ENCODE measurements at places on chromosomes 6 and 20.

- peak; percentile 61 for DNase-seq
Measured at GRCh38 chr6:90294989-90295853, 1.4 kb downstream of the BACH2 start.

GRCh38 chr6:14278446-14278845 is 160.9 kb downstream of the CD83 start:
- no peak for DNase-seq

GRCh38 chr20:47125758-47126591 is 230.5 kb downstream of the ZMYND8 start:
- no peak for DNase-seq

DNA sequence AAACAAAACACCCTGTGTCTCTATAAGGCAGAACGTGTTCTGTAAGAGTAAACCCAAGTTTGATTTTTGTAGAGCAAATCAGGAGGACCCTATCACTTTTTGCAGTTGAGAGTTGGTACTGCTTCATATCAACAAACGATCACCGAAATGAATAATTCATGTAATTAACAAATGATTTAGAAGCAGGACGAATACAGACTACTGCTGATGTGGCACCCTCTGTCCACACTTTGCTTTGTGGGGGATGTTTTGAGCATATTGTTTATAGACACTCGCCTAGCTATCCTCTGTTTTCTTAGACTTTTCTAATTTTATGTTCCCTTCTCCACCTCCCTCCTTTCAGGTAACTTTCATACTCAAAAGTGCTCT is 1.5 kb downstream of the CD2AP start:
- DNase-seq, result no peak

- peak; percentile 50 for DNase-seq
Measured at GRCh38 chr6:6758915-6759654, 170.6 kb downstream of the LY86 start.

DNA sequence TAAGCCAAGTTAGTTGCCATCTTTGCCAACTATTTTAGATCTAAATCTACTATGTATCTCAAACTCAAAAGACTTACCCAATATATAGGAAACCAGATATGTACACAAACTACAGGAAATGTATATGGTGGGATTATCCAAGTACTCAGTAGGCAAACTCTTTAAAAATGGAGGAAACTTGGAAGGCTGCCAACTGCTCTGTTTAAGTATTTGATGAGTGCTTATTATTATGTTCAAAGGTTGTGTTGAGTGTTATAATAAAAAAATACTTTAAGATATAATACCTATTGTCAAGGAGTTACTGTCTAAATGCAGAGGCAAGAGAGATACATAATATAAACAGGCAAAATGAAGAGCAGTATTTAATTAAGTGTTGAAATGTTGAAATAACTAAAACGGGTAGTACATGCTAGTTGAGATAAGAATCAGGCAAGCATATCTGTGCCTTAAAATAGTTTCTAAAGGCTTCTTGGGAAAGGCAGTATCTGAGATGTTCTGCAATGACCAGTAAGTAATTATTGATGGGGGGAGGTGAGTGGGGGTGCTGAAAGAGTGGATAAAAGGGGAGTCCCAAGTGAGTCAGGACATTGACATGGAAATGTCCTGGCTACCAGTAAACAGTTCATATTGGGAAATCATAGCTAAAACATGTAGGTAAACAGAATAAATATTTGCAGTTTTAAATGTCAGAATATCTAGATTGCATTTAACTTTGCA is 6.5 kb upstream of the DST start:
- no peak for DNase-seq

DNA sequence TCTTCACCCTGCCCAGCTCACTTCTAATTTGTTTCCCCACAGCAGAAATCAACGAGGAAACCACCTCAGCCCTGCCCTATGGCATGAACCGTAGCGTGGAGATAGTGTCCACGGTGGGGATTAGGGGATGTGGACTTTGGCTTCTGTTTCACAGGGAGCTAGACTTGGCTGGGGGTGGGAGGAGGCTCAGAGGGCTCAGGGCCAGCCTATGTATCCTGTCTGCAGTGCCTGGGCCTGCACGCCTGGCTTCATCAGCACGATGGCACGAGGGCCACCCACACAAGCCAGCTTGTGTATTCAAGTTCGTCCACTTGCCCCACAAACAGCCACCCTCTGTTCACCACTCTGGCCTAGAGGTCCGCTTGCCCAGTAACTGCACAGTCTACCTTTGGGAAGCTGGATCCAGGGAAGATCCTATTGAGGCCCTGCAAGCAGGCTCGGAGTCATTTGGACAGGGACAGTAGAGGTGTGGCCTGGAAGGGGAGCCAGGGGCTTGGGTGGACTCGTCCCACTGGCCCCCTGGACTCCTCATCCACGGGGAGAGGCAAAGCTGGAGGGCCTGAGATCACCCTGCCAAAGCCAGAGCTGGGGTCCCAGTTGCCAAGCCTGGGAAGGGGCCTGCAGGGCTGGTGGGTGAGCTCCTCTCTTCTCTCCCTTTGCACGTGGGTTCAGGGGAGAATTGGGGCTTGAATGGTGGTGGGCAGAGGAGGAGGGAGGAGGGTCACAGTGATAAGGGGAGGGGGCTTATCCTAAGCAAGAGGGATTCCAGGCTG is 38.0 kb upstream of the FAM83D start:
- no peak for DNase-seq

GRCh38 chr20:34085544-34086040 is 26.5 kb downstream of the EIF2S2 start:
- DNase-seq, result no peak

- DNase-seq, result no peak
Measured at GRCh38 chr6:14828201-14828611, 417.7 kb upstream of the JARID2 start.

- no peak for DNase-seq
Measured at GRCh38 chr20:23622839-23623343, 14.9 kb downstream of the CST3 start.

GRCh38 chr6:25750906-25751305 is 3.6 kb upstream of the SLC17A4 start:
- DNase-seq, result no peak

- DNase-seq, result no peak
Measured at GRCh38 chr6:81934936-81935335, 182.5 kb upstream of the TENT5A start.

- DNase-seq, result no peak
Measured at GRCh38 chr20:33893314-33893713, 82.2 kb downstream of the CHMP4B start.

- peak; percentile 17 for DNase-seq
Measured at GRCh38 chr6:113432521-113433334, 424.4 kb upstream of the MARCKS start.

GRCh38 chr6:13249817-13250216 is 78.5 kb downstream of the TBC1D7 start:
- no peak for DNase-seq

DNA sequence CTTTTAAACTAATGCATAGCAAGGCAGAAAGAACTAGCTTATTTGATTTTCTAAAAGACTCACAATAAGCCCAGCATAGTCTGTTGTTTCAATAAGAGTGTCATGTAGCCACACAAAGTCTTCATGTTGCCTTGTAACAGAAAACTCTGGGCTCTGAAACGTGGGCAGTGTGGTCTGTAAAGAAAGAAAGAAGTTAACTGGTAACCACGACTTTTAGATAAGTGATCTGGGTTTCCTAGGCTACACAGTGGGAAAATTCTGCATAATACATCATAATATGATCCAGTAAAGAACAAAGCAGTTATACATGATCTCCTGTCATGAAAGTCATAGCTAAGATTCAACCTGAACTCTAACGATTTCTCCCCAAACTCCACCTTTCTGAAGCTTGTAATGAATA is 13.3 kb downstream of the SNX5 start:
- DNase-seq, result no peak

DNA sequence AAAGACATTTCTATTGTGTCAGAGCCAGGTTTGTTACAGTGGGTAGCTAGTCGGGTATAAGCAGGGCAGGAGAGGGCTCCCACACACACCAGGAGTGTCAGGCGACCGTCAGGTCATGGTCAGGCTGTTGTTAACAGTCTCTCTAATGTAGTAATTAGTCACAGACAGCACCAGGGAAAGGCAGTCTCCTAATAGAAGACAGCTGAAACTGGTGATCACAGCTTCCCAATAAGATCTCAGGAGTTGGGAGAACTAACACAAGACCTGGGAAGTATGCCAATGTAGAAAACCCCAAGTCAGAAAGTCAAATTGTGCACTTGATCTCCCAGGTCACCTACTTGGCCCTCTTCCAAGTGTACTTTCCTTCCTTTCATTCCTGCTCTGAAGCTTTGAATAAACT is 53.0 kb upstream of the GPR6 start:
- DNase-seq, result no peak

DNA sequence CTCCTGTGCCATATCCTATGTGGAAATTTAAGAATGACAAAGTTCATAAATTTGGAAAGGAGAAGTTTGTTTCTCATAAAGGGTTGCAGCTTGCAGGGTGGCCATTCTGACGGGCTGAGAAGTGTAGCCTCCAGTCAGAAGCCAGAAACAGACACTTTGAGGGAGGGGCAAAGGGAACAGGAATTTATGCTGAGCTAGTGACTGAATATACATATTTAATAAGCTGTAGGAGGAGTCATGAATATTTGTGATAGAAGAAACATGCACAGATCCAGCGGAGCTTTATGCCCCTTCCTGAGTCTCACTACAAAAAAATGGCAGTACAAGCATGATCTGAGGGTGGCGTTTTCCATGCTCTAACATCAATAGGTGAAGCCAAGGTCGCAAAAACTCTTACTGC is 798.3 kb downstream of the KIF16B start:
- no peak for DNase-seq

DNA sequence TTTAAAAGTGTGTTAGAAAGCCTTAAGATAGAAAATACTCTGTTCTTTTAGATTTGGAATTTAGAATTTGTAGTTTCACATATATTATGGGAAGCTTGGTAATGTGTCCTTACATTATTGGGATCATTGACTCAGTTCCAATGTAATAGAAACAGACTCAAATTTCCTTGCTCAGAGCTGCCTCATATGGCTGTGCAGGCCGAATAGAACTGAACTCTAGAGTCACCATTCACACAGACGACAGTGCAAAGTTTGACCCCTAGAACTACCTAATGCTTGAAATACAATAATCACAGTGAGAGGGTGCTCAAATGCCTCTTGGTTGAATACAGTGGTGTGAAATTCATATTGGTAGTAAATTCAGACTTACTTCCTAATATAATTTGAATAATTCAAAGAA is 482.7 kb upstream of the CITED2 start:
- DNase-seq, result no peak

DNA sequence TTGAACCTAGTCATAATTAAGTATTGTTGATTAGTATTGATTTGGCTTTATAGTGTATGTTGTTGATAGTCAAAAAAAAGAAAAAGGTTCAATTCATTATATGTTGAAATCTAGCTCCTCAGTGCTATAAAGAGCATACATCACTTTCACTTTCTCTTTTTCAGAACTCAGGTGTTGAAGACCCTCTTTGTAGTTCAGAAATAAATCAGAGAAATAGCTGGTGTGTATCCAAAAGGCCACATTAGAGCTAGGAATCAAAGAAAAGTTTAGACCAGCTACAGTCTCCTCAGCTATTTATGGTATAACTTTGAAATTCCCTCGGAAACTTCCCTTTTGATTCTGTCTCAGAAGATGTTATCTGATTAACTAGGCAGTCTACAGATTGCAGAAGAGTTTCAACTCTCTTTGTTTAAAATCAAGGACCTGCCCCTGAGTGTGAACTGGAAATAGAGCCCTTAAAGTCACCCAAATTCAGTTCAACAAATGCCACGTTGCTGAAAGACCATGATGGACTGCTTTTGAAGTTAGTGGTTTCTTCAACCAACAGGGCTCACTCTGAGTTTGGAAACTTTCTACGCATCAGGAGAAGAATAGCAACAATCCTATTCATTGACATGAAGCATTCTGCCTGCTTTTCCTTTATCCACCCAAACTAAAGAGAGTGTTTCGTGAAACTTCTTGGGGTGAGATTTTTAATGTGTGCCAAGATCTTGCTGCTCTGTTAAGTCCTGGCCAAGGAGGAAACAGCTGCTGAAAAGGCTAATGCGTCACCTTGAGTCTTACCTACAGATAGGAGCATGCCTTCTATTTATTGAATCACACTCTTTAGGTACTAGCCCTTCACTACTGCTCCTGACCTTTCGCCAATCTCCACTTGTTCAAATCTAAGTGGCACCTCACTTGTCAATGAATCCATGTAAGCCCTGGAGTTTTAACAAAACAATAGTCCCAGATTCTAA is 111.7 kb downstream of the TNFRSF21 start:
- DNase-seq, result no peak

DNA sequence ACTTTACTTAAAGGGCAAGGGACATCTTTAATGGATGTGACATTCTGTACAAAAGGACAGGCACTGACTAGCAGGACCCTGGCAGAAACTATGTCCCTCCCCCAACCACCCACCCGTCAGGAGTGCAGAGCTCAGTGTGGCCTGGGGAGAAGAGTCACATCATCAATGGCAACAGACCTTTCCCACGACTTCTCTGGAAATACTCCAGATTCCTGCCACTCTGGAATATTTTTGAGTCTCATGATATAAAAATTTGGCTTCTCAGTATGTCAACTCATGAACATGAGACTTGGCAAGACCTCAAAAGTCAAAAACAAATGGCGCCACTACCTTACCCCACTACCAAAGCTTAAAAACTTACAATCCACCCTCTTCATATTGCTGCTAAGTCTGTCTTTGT is 118.3 kb downstream of the SLC23A2 start:
- no peak for DNase-seq

DNA sequence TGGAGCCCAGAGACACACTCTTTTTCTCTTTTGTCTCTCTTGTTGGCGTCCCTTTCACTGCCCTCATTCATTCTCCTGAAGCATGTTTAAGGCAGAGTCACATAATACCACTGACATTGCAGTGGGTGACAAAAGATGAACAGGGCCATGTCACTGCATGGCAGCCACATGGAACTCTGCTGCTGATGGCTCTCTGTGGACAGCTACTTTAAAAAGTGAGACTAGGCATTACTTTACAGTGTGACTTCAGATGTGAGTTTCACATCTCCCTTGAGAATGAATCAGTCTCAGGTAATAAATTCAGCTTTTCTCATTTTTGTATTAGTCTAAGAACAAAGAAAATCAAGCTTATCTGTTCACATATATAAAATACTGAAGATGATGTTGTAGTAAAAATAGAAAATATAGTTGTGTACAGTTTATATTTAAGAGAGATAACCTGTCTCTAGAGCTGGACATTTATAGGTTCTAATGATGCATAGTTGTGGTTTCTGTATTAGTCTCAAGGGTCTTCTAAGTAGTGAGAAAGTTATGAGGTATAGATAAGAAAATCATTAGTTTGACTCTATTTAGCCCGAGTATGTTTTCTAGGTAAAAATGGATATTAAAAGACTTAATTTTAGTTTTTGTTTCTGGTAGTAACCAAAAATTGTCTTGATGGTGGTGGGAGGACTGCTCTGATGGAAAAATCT is 6.1 kb downstream of the MRS2 start:
- DNase-seq, result no peak

GRCh38 chr6:54614499-54615195 is 231.9 kb upstream of the FAM83B start:
- DNase-seq, result no peak

- no peak for DNase-seq
Measured at GRCh38 chr20:36795691-36796090, 22.1 kb upstream of the DSN1 start.
